Activated T-helper 9 cell treated with anti-CD3 and anti-CD28 coated beads, Interleukin-2, amount 50 U/mL, for 16 hours (primary cell): ENCODE measurements at places on chromosomes 2 and 18.

- no peak for DNase-seq
These were observed 22.7 kb upstream of the STARD7 start for GRCh38 chr2:96231316-96231715.

GRCh38 chr18:76662626-76663025 lies 159.7 kb upstream of the ZNF236 start:
- no peak for DNase-seq

GRCh38 chr2:64114912-64115277 lies 29.3 kb downstream of the PELI1 start:
- DNase-seq, result no peak

DNA sequence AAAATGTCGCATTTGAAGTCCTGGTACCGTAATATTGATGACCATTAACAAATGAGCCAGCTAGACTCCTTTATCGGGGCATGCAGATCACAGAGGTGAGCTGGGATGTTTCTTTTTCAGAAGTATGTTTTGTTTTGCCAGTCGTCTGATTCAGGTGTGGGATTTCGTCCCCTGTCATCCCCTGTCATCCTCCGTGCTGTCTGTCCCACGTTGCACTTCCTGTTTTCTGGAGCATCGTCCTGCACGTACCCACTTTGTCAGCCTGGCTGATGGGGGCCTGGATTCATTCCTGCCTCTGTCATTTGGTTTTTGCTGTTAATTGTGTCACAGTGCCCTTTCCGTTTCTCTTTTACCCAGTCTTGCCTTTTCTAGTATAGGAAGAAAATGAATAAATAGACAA lies 72.8 kb downstream of the ASAP2 start:
- no peak for DNase-seq

DNA sequence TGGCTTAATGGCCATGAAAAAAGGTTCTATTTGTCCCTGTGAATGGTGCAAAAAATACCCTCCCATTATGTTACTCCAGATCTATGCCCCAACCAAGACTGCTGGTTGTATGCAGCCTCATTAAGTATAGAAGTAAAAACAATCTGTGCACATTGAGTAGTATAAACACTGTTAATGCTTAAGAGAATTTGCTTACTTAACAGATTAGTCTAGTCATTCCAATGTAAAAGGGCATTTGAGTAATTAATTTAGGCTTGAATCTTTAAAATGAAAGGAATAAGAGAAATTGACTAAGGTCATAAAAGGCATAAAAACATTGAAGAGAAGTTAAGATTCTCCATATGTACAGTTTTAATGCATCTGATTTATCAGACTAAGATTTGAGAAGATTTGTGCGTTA lies 51.2 kb downstream of the FAM124B start:
- no peak for DNase-seq

- DNase-seq, result no peak
These were observed 233.1 kb upstream of the MEX3C start for GRCh38 chr18:51430538-51430937.

- no peak for DNase-seq
These were observed 61.9 kb downstream of the ANTXR1 start for GRCh38 chr2:69074918-69075317.

GRCh38 chr18:3514312-3515216 lies 64.6 kb downstream of the TGIF1 start:
- no peak for DNase-seq

- no peak for DNase-seq
These were observed 66.6 kb downstream of the EPB41L3 start for GRCh38 chr18:5476961-5477800.

DNA sequence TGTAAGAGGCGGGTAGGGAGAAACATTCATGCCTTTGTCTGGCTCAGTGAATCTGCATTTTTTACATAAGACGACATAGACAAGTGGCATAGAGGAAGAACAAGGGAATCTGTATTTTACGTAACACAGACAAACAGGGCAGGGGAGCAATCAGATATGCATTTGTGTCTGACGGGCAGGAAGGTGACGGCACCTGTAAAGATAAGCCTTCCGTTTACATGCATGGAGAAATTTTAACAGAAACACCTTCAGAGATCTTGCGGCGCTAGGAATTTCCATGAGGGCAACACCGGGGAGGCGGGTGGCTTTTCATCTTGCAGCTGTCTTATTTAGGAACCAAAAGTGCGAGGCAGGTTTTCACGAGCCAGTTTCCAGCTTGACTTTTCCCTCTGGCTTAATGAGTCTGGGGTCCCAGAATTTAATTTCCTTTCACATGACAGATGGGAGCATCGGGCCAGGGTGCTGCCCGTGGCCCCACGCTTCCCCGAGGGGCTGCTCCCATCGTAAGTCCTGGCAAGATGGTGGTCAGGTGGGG lies 42.6 kb downstream of the RTP5 start:
- no peak for DNase-seq

- DNase-seq, result no peak
These were observed 50.5 kb downstream of the KCTD1 start for GRCh38 chr18:26497866-26498265.
